ENCODE measurements at places on chromosomes 7 and 10.

GRCh38 chr10:69180525-69181204 is 631 bp downstream of the SUPV3L1 start:
- peak; percentile 5 for DNase-seq

GRCh38 chr10:33569702-33570101 is 235.2 kb upstream of the NRP1 start:
- DNase-seq = no peak

GRCh38 chr7:2665359-2665791 is 22.6 kb upstream of the AMZ1 start:
- no peak for DNase-seq

GRCh38 chr10:52316001-52316400 is 1.9 kb downstream of the DKK1 start:
- no peak for DNase-seq

GRCh38 chr10:59825932-59826331 is 72.7 kb upstream of the MRLN start:
- no peak for DNase-seq

DNA sequence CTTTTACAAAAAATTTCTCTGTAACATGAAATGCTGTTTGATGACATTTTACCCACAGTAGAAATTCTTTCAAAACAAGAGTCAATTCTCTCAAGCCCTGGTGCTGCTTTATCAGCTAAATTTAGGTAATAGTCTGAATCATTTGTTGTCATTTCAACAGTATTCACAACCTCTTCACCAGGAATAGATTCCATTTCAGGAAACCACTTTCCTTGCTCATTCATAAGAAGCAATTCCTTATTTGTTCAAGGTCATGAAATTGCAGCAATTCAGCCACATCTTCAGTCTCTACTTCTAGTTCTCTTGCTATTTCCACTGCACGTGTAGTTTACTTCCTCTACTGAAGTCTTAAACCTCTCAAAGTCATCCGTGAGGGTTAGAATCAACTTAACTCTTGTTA is 14.1 kb downstream of the STAG3 start:
- no peak for DNase-seq

DNA sequence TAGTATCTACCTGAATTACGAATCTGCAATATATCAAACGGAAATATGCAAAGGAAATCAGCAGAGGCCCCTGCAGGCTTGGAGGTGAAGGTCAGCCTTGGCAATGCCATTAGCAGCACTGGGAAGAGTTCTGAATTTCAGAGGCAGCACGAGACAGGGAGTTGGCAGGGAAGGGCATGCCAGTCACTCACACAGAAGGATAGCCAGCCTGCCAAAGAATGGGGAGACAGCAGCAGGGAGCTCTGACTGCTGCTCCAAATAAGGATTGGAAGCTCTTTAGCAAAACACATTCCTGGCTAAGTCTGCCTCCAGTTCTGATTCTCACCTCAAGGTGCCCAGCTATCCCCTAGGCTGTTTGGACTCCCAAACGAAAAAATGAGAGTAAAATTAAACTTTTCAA is 188.0 kb downstream of the PDE1C start:
- no peak for DNase-seq

- DNase-seq = no peak
Measured at GRCh38 chr7:12716722-12717121, 29.3 kb downstream of the ARL4A start.

- no peak for DNase-seq
Measured at GRCh38 chr10:35136263-35136815, 9.7 kb downstream of the CREM start.

DNA sequence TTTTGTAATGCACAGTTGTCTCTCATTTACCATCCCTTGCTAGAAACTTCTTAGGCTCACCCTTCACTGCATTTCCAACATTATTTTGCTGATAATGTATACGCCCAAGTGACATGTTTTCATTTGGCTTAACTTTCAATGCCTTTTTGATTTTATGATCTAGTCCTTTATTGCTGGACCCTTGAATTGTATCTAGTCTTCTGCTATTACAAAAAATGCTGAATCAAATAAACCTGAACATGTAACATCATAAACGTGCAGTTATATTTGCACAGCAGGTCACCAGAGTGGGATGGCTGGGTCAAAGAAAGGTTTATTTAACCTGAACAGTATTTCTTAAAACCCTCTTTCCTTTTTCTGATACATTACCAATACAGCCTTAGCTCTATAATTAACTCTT is 63.0 kb downstream of the MINDY3 start:
- no peak for DNase-seq

GRCh38 chr7:140261522-140261921 is 84.7 kb upstream of the KDM7A start:
- no peak for DNase-seq

DNA sequence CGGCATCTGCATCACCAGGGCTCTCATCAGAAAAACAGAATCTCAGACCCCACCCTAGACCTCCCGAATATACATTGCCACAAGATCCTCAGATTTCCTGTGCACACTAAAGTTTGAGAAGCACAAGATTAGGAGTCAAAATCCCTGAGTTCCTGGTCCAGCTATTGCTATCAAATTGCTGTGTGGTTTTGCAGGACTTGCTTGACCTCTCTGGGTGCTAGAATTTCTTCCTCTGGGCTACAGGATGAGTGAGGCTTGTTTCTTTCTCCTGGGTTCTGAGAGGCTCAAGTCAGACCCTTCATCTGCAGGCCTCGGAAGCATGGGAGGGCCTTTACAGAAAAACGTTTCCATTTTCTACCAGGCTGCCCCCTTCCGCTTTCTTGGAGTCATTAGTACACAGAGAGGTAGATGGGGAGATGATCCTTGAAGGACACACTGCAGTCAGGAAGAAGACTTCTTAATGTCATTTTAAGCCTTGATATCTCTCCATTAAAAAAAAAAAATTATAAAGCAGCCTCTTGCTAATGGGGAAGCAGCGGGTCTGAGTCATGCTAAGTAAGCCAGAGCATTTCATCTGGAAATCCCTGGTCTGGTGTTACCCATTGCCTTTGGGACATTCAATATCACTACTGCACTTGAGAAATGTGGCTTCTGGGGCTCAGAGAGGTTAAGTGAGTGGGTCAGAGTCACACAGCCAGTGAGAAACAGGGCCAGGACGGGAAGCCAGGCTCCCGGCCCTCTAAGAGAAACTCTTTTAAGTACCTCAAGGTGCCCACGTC is 173.5 kb downstream of the KCNMA1 start:
- DNase-seq = no peak

DNA sequence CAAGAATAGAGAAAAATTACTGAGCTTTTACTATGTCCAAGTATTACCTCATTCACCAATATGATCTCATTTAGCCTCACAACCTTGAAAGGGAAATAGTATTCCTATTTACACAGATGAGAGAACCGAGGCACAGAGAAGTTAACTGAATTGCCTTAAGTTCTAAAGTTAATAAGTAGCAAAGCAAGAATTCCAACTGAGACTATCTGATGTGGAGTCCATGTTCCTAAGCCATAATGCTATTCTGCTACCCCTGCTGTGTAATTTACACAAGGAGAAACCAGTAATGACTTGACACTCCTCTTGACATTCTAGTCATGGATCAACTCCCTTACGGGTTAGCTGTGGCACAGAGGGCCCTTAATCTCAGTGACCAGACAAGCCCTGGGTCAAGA is 60.7 kb downstream of the ABCB4 start:
- no peak for DNase-seq

GRCh38 chr10:48905311-48905710 is 34.3 kb downstream of the LRRC18 start:
- DNase-seq = no peak

GRCh38 chr10:97510686-97511085 is 12.0 kb downstream of the UBTD1 start:
- no peak for DNase-seq

DNA sequence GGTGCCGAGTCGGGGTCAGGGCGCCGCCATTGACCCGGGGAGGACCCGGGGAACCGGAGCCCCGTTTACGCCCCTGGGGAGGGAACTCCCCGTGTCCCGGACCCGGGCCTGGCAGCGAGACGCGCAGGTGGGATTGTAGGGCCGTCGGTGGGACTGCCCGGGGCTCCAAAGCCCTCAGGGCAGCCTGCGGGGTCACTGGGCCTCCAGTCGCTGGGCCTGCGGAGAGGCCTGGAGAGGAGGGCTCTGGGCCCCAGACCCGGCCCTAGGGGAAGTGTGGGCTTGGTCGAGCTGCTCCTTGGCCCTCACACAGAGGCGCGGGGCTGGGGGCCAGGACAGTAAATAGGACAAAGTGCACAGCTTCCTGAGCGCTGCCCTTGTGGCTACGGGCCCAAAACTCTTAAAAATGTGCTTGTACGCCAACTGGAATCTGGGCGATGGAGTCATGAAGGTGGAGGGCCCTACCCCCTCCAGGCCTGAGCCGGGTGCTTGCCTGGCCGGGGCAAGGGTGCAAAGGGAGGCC is 657 bp downstream of the ECHDC3 start:
- no peak for DNase-seq

DNA sequence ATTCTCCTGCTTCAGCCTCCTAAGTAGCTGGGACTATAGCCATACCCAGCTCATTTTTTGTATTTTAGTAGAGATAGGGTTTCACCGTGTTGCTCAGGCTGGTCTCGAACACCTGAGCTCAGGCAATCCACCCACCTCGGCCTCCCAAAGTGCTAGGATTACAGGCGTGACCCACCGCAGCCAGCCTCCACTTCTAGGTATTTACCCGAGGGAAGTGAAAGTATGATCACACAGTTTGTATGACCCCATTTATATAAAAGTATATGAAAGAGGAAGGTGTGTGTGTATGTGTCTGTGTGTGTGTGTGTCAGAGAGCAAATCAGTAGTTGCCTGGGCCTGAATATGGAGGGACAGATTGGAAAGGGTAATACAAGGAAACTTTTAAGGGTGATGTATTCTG is 2.0 kb upstream of the PURB start:
- no peak for DNase-seq

GRCh38 chr10:12191715-12192114 is 4.0 kb downstream of the NUDT5 start:
- no peak for DNase-seq

DNA sequence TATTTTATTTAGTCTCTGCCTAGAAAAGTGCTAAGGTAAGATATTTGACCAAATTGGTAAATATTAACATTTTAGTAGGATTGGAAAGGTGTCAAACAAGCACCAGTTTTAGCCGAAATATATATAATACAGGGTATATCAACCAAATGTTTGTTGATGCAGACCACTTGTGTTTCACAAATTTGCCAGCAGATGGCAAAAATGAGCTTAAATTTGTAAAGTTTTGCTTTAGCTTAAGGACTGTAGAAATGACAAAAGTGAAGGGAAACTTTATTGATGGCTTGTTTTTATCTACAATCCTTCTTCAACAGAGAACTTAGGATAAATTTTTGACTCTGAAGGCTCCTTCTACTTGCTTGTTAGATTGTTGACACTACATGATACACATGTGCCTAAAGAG is 4.8 kb upstream of the POLR1F start:
- peak; percentile 20 for DNase-seq

DNA sequence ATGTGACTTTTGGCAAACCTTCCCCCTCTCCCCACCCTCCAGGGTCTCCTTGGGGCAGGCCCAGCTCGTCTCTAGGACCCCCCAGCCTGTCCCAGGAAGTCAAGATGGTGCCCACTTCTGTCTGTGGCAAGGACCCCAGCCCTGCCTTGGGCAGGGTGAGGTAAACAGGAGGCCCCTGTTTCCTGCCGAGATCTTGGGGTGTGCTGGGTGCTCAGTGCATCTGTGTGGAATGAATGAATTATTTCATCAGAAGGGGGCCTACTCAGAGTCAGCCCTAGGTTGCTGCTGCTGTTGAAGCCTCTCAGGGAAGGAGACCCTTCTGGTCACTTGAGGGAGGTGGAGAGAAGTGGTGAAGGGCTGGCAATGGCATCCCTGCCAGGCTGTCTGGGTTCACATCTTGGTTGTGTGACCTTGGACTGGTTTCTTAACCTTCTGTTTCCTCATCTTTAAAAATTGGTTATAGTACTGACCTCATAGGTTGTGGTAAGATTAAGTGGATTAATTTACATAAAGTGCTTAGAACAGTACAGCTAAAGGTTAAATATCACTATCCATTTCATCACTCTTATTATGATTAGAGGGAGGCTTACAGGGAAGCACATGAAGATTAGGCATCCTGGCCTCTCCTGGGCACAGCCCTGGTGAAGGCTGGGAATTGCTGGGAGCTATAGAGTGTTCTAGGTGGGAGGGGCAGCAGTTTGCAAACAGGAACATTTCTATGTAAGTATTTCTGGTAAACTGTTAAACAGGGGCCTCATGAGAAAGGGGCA is 67.7 kb downstream of the ZMIZ1 start:
- no peak for DNase-seq

GRCh38 chr10:31101123-31101522 is 69.5 kb upstream of the ZNF438 start:
- no peak for DNase-seq

- DNase-seq = no peak
Measured at GRCh38 chr7:102303669-102304422, 17.2 kb downstream of the SH2B2 start.

DNA sequence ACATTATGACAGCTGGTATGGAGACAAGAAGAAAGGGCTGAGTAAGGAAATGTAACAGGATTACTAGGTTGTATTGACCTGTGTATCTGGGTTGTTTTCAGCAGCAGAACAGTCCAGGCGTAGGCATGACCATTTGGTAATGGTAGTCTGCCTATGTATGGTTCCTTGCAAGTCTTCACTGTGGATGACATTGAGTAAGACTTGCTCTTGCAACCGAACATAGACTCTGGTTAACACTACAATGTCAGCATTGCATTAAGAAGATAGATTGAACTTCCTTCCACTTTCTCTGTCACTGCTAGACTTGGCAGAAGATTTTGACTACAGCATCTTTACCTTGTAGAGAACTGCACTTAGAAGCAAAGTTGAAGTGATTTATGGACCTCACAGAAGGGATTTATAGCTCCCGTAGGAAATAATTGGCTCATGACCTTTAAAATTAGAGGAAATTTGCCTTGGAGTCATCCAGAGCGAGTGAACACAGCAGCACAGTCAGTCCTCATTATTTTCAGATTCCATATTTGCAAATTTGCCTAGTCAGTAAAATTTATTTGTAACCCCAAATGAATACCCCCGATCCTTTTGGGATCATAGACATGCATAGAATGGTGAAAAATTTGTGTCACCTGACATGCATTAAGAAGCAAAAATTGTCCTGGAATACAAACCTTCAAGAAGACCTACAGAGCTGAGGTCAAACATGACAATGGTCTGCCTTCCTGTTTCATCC is 79.6 kb upstream of the STRIP2 start:
- DNase-seq = no peak

GRCh38 chr10:98047009-98047741 is 16.8 kb upstream of the CRTAC1 start:
- DNase-seq = no peak

DNA sequence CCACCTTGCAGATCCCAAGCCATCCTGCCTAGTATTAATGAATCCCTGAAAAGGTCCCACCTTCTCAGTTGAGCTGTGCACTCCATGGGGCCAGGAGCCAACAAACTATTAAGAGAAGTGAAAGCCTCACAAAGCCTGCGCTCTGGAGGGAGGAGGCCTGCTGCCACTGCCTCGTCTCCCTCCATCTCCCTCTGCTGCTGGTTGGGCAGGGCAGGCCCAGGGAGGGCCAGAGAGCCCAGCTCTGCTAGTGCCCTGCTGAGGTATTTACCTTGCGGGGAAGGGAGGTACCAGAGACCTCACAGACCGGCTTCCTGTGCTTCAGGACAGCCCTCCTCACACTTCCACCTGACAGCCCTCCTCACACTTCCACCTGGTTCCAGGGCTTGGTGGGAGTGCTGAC is 171.5 kb downstream of the SH3PXD2A start:
- no peak for DNase-seq

GRCh38 chr10:56346845-56347415 is 14.1 kb downstream of the ZWINT start:
- no peak for DNase-seq
